ENCODE measurements at places on chromosomes 1 and 21.

GRCh38 chr1:106268070-106268469 is 788.4 kb upstream of the PRMT6 start:
- no peak for DNase-seq

DNA sequence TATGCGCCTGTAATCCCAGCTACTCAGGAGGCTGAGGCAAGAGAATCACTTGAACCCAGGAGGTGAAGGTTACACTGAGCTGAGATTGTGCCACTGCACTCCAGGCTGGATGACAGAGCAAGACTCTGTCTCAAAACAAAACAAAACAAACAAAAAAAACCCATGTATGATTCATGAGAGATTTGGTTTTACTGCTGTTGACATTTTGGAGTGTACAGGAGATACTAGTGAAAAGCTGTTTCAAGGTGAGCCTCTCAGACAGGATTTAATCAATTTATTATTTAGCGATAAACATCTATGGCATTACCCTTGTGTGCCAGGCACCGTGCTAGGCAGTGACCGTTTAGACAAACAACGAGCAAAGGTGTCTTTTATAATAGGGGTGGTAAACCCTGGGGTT is 16.5 kb downstream of the LHX4 start:
- no peak for DNase-seq

GRCh38 chr21:27681038-27681437 is 714.1 kb upstream of the ADAMTS5 start:
- DNase-seq = peak; percentile 37

- DNase-seq = no peak
These were observed 5.4 kb downstream of the MARCKSL1 start for GRCh38 chr1:32330558-32331151.

DNA sequence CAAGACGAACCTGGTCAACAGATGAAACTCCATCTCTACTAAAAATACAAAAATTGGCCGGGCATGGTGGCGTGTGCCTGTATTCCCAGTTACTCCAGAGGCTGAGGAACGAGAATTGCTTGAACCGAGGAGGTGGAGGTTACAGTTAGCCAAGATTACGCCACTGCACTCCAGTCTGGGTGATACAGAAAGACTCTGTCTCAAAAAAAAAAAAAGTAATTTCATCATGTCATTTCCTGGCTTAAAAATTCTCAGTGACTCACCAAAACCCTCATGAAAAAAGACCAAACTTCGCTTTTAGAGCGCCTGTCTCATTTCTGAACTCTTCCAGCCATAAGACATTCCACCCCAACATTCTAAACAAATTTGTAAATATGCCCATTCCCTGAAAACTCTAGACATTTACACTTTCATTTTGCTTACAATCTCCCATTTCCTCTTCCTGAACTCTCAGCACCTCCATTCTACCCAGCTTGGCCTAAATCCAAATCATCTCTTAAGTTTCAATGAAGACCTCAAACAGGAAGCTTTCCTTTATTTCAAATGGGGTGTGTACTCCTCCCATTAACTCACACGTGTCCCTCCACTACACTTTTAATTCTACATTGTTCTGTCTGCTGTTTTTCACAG is 50.5 kb upstream of the PRRC2C start:
- DNase-seq = peak; percentile 95

- DNase-seq = peak; percentile 82
These were observed 2.2 kb downstream of the ITSN1 start for GRCh38 chr21:33644383-33645074.

GRCh38 chr1:21451212-21451611 is 11.3 kb downstream of the NBPF3 start:
- peak; percentile 74 for DNase-seq

DNA sequence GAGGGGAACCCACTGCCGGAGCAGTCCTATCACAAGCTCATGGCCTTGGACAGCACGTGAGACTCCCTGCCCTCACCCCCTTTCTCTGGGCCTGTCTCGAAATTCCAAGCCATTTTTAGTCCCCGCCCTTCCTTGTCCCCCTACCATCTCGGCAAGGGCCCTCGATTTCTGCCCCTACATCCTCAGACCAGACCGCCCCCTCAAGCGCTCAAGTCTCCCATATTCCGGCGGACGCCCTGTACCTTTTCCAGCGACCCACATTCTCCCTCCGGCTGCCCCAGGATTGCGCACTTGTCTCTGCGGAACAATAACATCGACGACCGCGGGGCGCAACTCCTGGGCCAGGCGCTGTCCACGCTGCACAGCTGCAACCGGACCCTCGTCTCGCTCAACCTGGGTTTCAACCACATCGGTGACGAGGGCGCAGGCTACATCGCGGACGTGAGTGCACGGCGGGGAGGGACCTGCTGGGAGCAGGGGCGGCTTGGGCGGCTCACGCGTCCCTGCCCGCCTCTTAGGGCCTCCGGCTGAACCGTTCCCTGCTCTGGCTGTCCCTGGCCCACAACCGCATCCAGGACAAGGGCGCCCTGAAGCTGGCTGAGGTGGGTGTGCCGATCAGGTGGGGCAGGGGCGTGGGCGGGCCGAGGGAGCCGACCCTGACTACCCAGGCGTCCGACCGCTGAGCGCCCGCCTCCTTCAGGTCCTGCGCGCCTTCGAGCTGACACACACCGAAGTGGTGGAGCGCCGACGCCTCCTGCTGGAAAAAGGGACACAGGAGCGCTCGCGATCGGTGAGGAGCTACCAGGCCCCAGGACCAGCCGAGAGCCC is 7.0 kb downstream of the LRRC71 start:
- peak; percentile 63 for DNase-seq

GRCh38 chr1:235919127-235919832 is 52.6 kb upstream of the LYST start:
- peak; percentile 64 for DNase-seq

Data from fibroblast of mammary gland (primary cell).